CD4-positive, alpha-beta T cell (primary cell): ENCODE measurements at places on chromosomes 4 and X.

- DNase-seq, result no peak
Measured at GRCh38 chr4:184315675-184316359, 98.1 kb upstream of the ENPP6 start.

GRCh38 chr4:158211222-158211621, 936 bp downstream of the TMEM144 start:
- DNase-seq, result no peak

- no peak for DNase-seq
Measured at GRCh38 chr4:176156656-176157055, 38.7 kb downstream of the SPATA4 start.

DNA sequence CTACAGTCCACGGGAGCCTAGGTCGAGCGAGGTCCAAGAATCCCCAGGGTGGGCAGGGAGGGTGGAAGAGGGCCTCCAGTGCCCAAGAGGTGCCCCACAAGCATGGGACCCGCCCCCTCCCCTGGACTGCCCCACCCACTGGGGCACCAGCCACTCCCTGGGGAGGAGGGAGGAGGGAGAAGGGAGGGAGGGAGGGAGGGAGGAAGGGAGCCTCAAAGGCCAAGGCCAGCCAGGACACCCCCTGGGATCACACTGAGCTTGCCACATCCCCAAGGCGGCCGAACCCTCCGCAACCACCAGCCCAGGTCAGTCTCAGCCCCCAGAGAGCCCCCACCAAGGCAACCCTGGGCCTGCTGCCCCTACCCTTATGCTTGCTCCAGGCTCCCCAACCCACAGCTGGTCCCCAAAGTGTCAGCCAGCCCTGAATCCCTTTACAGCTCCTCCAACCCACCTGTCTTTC, at the start of gene GATA1:
TSS of gene GATA1 (plus strand) at position 250 of the 460 bp plus-strand sequence. CDS start 4,520 bp downstream, outside the sequence.
- DNase-seq, result no peak

DNA sequence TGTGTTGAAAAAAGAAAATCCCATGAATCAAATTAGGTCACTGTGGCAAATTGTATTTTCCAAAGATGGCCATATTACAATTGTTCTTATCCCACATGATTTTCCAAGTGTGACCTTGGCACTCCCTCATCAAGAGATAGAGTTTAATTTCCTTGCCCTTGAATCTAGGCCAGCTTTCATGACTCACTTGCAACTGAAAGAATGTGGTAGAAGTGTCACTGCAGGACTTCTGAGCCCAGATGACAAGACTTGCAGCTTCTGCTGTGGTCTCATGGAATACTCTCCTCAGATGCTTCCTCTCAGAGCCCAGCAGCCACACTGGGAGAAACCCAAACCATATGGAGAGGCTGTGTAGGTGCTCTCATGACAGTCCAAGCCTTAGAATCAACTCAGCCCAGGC, 139.0 kb downstream of the ADAMTS3 start:
- DNase-seq, result no peak
